Stimulated activated CD8-positive, alpha-beta memory T cell treated with anti-CD3 and anti-CD28 coated beads, Interleukin-4, amount 100 ng/mL, for 4 hours (primary cell): ENCODE measurements at places on chromosomes 6 and 20.

DNA sequence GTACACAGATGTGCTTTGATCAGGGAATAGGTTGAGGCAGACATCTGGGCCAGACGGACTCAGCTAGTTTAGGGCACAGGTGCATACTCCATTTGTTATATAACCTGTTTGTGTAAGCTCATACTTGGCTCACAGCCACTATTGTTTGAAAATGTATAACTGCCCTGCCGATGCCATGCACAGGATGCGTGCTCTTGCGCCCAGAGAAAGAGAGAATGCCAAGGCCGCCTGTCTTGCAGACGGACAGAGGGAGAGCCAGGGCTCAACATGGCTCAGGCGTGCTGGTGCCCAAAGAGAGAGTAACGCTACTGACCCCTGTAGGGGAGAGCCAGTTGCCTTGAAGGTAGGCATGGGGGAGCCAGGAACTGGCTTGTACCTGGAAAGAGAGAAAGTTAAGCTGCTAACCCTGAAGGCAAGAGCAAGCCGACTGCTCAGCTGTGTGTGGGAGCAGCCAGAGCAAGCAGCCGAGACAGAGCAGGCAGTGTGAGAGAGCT is 57.7 kb downstream of the FAM229B start:
- DNase-seq: no peak

DNA sequence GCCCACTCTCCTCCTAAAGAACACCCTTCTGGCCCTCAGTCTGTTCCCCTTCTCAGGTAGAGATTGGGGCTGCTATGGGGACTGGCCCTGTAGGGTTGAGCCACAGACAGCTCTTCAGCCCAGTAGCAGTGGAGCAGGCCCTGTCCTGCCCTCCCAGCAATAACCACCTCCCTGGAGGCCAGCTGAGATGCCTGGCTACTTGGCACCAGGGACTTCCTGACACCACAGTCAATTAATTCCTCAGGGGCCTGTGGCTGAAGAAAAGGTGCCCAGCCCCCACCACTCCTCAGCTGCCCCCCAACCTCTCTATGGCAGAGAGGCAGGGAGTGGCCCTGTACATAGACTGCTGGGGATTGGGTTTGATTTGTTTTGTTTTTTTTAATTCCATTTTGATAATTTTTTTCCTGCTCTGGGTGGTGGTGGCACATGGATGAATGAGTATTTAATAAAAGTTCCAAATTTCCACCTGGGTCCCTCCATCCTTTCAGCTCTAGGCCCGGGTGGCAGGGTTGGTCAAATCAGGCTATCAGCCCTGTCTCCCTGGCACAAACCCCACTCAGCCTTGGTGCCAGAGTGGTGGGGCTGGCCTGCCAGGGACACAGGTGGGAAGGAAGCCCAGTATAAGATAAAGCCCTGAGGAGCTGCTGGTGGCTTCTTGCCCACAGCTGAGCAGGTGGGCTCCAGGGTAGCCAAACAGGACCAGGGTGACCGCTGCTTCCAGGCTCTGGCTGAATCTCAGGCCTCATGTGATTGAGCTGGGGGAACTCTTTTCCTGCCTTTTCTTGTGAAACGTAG is 1.9 kb upstream of the DEF6 start:
- no peak for DNase-seq

- DNase-seq: no peak
These were observed 607.3 kb upstream of the CITED2 start for GRCh38 chr6:139981768-139982181.

DNA sequence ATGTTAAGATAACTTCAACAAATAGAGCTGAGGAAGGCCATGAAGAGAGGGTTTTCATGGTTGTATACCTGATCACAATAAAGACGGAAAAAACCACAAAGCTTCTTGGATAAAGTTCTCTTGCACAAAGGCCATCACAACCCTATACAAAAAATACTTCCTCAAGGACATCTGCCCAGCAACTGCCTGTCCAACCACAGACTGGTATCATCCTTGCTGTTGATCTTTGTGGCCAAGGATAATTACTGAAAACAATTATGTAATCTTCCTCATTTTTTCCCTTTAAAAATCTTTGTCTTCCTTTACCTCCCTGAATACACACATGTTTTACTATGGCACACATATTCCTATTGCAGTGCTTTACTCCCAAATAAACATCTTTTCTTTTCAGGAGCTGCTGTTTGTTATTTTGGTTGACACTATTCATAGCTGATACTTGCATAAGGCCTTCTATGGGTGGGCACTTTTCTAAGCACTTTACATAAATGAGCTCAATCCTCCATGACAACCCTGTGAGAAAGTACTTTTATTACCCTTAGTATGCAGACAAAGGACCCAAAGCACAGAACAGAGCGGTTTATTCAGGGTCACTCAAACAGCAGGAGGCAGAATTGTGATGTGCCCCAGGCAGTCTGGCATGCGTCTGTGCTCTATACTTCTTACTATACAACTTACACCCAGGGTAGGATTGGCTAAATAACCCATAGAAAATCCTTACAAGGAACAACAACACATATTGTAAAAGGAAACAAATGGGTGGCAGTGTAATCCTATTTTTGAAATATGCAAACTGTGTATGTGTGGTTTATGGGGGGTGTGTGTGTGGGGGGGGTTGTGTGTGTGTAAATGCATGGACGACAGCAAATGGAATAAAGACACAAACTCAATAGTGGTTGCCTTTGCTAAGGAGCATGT is 35.1 kb downstream of the SNRNP48 start:
- DNase-seq: no peak

- DNase-seq: no peak
These were observed 238.8 kb upstream of the SLC35B3 start for GRCh38 chr6:8674126-8674525.

- no peak for DNase-seq
These were observed 91.3 kb upstream of the ADGRF1 start for GRCh38 chr6:47133230-47134000.

- no peak for DNase-seq
These were observed 226.4 kb upstream of the PLCB4 start for GRCh38 chr20:8842525-8842924.

- DNase-seq: no peak
These were observed 544 bp upstream of the ACAT2 start for GRCh38 chr6:159761129-159761872.
